ENCODE measurements at places on chromosomes 2 and 18.

GRCh38 chr2:128403814-128404708, 85.4 kb upstream of the HS6ST1 start:
- no peak for DNase-seq

DNA sequence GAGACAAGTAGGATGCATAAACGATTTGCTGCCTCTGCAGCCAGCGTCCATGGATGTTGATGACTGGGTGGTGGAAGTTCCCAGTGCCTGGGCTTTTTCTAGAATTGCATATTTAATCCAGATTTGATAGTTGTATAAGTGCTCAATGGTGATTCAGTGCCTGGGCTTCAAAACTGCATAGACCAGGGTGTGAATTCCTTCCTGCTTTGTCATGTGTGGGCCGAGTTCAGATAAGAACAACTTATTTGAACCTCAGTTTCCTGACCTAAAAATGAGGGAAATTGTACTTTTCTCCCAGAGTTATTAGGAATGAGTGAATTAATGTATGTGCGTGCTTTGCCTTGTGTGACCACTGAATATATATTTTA, 154.6 kb downstream of the WDSUB1 start:
- no peak for DNase-seq

GRCh38 chr2:207693641-207694249, 17.7 kb upstream of the CCNYL1 start:
- DNase-seq: no peak

GRCh38 chr2:51633073-51633472, 601.1 kb upstream of the NRXN1 start:
- DNase-seq: no peak

GRCh38 chr2:216661639-216662375, 28.6 kb downstream of the IGFBP2 start:
- no peak for DNase-seq

DNA sequence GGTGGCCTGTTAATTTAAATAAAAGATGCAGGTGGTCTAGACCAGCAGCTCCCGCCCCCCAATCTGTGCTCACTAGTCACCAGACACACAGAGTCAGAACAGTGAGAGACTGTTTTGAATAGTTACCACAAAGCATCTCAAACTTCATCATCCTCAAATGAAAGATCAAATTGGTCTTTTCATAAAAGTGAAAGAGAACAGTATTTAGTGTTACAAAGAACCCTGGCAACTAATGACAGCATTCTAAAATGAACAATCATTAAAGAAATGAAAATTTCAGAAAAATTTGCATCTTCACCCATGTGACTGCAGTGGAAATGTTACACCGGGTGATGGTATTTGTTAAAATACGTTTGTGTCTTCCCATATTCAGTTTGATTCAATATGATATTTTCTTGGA, 65.5 kb upstream of the PMAIP1 start:
- DNase-seq: no peak

DNA sequence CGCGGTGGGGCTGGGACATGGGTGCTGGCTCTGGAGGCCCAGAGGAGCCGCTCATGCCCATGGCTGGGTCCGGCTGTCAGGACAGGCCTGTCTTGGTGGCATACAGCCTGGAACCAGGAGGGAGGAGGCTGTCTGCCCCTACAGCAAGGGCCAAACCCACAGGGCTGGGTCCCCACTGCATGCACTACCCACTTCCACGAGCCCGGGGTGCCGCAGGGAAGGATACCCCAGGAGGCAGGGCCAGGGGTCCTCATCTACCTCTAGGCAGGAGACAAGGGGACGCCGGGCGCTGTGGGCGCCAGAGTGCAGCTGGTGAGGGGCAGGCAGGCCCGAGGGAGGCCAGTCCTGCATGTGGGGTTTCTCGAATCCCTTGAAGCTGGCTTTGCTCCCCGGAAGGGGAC, 95.1 kb upstream of the GPC1 start:
- DNase-seq: no peak

DNA sequence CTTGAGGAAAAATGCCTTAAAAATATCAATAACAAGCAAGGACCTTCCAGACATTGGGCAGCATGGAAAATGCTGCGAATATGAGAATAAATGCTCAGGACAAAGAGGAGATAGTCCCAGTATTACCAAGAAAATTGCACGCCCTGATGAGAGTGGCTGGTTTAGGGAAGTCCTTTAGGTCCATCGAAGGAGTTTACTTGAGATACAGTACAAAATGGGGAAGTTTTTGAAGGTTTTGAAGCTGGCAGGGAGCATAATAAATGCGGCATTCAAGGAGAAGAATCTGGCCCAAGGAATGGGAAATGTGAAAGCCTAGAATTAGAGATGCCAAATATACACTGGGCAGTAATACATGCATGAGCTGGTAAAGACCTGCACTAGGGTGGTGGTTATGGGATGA, 90.2 kb upstream of the SPATS2L start:
- no peak for DNase-seq

- no peak for DNase-seq
Measured at GRCh38 chr18:12879840-12880540, 4.0 kb downstream of the PTPN2 start.

GRCh38 chr2:32274289-32274688, 3.4 kb upstream of the YIPF4 start:
- no peak for DNase-seq

GRCh38 chr2:101899871-101900270, 91.9 kb upstream of the IL1R2 start:
- no peak for DNase-seq

DNA sequence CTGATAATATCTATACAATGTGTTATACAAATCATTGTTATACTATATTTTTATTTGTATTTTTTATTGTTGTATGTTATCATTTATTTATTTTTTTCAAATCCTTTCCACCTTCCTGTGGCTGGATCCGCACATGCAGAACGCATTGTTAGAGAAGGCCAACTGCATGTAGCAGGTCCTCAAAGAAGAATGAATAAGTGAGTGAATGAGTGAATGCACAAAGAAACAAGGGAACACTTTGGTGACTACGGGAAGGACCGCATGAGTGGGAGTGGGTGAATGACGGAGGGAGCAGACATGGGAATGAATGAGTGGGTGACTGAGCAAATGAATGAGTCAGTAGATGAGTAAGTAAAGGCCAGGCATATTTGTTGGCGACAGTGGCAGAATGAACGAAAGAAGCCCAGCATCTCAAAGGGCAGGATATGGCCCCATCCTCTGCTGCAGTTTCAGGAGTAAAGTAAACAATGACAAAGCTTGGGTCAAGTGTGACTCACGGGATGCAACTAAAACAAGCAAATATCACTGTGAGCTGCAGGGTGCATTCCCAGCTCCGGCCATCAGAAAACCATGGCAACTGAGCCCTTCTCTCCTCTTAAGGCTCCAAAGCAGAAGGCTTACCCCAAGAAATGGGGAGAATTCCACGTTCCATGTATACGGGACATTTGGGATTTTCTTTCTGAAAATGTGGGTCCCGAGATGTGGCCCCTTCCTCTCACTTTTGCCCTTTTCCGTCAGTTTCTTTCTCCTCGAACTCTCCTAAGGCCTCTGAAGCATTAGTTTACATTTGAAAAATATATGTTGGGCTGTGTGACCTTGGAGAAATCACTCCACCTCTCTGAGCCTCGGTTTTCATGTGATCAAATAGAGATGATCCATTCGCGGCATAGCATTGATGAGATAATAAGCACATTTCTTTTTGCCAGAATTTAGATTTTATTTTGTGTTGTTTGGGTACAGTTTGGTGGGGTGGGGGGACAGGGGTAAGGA, 24.5 kb downstream of the KCNF1 start:
- no peak for DNase-seq

DNA sequence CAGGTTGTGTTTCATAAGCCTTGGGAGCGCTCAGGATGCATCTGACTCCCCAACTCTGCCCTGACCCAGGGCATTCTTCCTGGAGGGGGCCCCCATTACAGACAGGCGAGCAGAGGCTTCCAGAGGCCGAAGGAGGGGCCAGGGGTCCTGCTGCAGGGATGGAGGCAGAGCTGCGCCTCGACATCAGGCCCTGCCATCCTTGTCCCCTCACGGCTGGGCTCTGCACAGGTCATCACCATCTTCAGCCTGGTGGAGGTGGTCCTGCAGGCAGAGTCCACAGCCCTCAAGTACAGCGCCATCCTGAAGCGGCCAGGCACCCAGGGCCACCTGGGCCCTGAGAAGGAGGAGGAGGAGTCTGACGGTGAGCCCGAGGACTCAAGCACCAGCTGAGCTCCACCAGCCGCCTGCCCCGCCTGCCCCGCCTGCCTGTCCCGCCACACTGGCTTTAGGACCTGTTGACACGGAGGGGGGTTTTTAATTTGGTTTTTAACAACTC, 42.3 kb upstream of the ALPP start:
- no peak for DNase-seq

GRCh38 chr2:88058191-88058590, 2.6 kb upstream of the KRCC1 start:
- DNase-seq: no peak

DNA sequence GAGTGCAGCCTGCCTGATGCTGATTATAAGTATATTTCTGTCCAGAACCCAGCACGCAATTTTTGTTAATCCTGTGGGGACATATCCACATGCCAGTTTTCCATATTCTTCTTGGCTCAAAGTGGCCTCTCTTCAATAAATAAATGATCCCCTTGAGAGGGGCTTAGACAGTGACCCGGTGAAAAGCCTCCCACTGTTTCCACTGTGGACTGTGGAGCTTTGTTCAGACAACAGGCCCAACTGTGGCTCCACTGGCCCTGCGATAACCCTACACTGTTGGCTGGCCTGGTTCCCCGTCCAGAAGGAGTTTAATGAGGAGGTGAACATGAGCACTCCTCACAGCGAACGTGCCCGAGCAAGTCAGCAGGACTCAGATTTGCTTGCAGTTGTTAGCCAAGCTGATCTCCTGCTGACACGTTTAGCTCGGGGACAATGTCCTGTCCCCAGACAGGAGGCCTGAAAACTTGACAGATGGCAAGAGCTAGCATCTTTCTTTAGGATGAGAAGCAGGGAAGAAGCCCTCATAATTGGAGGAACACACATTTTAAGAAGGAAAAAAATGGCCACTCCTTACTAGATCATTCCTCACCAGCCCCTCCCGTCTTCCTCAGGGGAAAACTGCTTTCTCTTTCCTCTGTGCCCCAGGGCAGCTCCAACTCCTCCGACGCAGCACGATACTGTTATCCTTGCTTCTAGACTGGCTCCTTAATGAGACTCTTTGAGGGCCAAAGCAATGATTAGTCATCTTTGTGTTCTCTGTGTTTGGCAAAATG, 20.0 kb upstream of the MTCL1 start:
- peak; percentile 95 for DNase-seq

- DNase-seq: no peak
Measured at GRCh38 chr2:33160191-33160590, 213.4 kb downstream of the LTBP1 start.

DNA sequence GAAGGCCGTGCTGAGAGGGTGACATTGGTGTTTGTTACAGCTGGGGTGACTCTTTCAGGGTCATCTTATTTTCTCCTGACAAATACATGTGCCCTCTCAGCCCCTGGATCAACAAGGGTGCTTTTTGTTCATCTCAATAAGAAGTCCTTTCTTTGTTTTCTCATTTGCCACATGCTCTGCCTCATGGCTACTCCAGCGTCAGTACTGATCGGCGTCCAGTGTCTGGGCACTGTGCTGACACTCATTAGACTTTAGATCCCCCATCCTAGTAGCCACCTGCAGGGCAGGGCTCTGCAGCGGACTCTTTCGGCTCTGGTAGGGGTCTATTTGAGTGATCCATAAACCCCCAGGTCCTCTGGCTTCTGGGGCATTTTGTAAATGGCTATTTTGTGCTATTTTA, 38.4 kb downstream of the NPPC start:
- no peak for DNase-seq

- no peak for DNase-seq
Measured at GRCh38 chr2:38909872-38910271, 20.2 kb downstream of the ARHGEF33 start.

- peak; percentile 20 for DNase-seq
Measured at GRCh38 chr18:50560681-50561629, 1.1 kb downstream of the MAPK4 start.

GRCh38 chr2:219569041-219569440, 2.3 kb downstream of the OBSL1 start:
- no peak for DNase-seq

- DNase-seq: no peak
Measured at GRCh38 chr2:118130385-118130784, 42.1 kb downstream of the INSIG2 start.

DNA sequence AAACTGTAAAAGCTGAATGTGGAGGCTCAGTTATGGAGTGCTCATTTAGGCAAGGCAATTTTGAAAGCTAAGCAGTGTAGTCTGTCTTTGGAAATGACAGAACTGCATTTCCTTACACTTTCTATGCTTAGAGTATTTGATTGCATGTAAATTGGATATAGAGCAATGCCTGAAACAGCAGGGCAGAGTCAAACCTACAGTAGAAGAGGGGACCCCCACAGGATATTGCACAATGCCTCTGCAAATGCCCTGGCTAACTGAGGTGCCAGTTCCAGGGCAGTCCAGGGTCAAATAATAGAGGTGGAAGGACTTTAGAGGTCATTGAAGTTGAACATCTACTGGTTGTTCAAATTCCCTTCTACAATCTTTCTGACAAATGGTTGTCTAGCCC, 2.2 kb downstream of the TMEM178A start:
- DNase-seq: no peak

- no peak for DNase-seq
Measured at GRCh38 chr2:129201696-129202095, 777.8 kb upstream of the RAB6C start.

GRCh38 chr2:103525756-103526155, 763.9 kb downstream of the TMEM182 start:
- no peak for DNase-seq
